ENCODE measurements at places on chromosomes 5 and 9.

DNA sequence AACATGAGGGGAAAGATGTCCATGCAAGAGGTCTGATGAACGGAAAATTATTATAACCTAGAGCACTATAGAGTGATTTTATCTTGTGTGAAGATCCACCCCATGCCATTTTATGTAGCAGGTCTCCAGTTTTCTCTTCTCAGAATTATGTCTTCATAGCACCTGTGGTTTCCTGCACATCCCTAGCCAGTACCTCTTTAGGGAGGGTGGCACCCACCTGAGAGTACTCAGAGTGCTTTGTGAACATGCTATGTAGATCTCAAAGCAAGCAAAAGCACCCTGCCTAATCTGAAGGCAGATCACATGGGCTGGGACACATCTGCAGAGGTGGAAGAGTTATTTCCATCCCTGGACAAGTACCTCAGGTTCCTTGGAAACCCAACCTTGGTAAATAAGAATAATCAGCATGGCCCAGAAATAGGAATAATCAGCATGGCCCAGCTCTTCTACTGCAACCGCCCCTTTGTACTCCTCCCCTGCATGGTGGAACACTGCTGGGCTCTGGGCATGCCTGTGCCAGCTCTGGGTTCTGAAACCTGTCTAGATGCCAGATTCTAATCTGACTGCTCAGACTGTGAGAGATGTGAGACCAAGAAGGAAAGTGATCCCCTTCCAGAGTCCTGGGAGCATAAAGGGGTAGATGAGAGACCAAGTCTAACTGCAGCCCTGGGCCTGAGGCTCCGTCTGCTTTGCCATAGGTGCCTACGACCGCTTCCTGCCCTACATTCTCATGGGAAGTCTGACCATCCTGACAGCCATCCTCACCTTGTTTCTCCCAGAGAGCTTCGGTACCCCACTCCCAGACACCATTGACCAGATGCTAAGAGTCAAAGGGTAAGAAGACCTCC, 23.7 kb downstream of the SLC22A5 start:
- DNase-seq, result no peak

GRCh38 chr5:150141544-150142184, 14.0 kb downstream of the PDGFRB start:
- DNase-seq, result no peak

DNA sequence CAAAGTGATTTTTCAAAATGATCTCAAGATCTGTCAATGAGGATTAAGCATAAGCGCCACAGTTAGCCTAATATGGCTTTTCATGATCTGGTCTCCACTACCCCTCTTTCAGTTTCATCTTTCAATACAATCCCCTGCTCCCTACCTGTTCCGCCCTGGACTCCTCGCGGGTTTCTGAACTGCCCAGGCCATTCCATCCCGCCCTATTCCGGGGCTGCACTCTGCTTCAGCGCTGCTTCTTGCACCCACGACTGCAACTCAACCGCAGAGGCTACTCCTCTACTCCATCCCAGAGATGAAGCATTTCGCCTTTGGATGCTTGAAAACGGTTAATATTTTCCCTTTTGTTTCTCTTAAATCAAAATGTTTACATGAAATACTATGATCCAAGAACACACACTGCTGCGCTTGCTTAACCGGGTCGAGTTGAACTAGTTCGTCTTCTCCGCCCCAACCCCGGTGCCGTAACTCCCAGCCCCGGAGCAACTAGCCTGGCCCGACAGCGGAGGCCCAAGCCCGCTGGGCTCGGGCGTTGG, 716 bp upstream of the OTULIN start:
- no peak for DNase-seq

- DNase-seq, result no peak
These were observed 44.0 kb downstream of the GGTA1 start for GRCh38 chr9:121455527-121456239.

DNA sequence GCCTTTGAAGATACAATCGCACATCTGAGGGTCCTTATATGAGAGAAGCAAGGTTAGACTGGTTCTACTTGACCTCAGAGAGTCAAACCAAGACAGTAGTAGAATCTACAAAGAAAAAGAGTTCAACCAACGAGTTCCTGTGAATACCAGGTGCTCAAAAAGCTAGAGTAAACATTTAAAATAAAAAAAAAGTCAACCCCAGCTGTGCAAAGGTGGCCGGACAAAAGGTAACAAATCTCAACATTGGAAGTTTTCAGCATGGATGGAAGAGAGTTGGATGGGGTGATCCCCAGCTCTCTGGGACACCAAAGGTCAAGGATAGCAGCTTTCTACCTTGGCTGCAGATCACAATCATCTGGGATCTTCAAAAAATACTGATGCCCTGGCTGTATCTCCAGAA, 14.4 kb downstream of the SHB start:
- DNase-seq, result no peak

- no peak for DNase-seq
These were observed 165.2 kb downstream of the RMI1 start for GRCh38 chr9:84145780-84146179.

DNA sequence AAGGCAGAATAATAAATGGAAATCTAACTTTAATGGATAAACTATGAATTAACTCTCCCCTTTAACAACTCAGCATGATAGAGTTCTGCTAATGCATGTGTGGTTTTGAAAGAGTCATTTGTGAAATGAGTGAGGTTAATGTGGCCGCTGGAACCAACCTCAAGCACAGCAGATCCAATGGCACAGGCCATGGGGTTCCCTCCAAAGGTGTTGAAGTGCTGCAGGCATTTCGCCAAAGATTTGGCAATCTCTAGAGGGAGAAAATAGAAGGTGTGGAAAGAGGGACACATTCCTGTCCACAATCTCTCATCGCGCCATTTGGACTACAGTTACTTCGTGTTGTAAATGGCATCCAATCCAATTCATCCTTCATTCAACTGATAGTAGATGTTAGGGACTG, 35.0 kb downstream of the AGXT2 start:
- no peak for DNase-seq

DNA sequence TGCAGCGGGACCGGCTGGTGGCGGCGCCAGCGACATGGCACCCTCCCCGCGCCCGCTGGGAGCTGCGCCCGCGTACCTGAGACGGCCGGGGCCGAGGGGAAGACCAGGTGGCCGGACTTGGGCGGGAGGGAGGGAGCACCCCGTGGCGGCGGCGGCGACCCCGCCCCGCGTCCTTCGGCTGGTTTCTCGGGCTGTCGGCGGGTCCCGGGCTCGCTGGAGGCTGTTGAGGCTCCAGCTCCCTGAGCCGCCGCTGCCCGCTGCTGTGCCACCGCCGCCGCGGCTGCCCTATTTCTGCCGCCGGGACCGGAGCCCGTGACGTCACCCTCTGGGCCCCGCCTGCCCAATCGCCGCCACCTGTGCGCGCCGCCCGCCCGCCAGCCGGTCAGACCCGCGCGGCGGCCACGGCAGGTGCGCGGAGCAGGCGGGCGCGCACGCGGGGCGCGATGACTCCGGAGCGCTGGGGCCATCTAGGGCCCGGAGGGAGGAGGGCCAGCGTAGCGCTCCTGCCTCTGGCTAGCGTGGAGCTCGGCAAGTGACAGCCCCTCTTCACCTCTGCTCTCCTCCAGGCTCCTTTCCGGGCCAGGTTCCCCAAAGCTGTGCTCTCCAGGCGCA, at the start of gene FSTL4:
TSS of gene FSTL4 (minus strand) at position 293 of the 612 bp plus-strand sequence.
- DNase-seq, result no peak

- no peak for DNase-seq
These were observed 138.5 kb upstream of the TYRP1 start for GRCh38 chr9:12554636-12555035.

- DNase-seq, result peak; percentile 45
These were observed 176.7 kb upstream of the DMAC1 start for GRCh38 chr9:7976167-7976755.

GRCh38 chr5:151674626-151675610, 11.8 kb downstream of the SPARC start:
- DNase-seq, result no peak

DNA sequence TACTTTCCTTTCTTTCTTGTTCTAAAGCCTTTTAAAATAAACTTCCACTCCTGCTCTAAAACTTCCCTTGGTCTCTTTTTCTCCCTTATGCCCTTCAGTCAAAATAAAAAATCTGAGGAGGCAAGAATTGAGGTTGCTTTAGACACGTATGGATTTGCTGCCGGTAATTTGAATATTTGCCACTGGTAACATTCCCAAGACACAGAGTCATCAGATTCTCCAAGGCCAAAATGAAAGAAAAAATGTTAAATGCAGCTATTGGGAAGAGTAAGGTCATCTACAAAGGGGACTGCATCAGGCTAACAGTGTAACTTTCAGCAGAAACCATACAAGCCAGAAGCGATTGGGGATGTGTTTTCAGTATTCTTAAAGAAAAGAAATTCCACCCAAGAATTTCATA, 311.1 kb downstream of the CDH18 start:
- DNase-seq, result no peak

DNA sequence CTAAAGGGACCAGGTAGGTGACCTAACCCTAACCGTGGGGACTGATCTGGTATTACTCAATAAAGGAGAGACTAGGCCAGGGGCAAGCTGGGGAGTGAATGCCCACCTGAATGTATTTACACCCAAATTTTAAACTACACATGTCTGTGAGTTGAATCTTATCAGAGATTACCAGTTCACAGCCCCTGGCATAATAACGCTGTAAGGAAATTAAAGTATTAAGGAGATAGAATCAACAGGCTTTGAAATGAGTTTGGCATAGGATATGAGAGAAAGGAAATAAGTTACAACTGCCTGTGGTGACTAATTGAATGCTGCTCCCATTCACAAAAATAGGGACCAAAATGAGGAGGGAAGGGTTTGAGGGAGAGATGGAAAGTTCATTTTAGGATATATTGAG, 593.3 kb downstream of the CSNK1G3 start:
- DNase-seq, result no peak

DNA sequence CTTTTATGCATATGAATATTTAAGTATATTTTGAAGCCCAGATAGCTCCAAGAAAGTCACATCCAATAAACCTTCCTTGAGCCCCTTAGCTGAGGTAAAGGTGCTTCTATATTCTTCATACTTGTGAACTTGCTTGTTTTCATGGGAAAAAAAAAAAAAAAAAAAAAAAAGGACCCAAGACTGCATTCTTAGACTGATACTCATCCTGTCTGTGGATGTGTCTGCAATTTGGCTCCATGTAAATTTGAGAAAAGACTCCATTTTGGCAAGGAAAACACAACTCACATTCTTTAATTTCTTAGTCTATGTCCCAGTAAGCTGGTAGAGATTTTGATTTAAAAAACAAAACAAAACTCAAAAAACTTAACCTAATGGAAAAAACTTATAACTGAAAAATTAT, 238.3 kb downstream of the FBXL17 start:
- peak; percentile 53 for DNase-seq

- no peak for DNase-seq
These were observed 8.2 kb downstream of the PBX3 start for GRCh38 chr9:125755340-125755739.

DNA sequence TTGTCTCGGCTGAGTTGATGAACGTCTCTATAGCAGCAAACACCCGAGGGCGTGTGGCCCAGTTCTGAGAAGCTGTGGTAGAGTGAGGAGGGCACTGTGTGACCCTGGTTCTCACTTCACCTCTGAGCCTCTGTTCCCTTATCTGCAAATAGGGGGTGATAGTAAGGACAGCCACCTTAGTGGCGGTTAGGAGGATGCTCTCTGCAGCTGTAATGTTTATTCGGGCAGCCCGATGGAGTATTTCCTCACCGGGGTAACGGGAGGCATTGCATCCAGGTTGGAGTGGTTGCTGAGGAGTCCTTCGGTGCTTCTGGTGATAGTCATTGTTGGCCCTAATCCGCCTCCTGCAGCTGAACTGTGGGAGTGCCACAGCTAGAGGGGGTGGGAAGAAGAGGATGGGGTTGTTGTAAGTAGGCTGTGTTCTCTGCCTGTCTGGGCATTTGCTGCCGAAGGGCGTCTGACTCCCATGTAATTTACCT, 13.9 kb downstream of the PRRC2B start:
- no peak for DNase-seq

- no peak for DNase-seq
These were observed 151.7 kb downstream of the PRELID2 start for GRCh38 chr5:145683431-145683830.

- DNase-seq, result no peak
These were observed 12.5 kb upstream of the BTNL9 start for GRCh38 chr5:181027452-181028031.

DNA sequence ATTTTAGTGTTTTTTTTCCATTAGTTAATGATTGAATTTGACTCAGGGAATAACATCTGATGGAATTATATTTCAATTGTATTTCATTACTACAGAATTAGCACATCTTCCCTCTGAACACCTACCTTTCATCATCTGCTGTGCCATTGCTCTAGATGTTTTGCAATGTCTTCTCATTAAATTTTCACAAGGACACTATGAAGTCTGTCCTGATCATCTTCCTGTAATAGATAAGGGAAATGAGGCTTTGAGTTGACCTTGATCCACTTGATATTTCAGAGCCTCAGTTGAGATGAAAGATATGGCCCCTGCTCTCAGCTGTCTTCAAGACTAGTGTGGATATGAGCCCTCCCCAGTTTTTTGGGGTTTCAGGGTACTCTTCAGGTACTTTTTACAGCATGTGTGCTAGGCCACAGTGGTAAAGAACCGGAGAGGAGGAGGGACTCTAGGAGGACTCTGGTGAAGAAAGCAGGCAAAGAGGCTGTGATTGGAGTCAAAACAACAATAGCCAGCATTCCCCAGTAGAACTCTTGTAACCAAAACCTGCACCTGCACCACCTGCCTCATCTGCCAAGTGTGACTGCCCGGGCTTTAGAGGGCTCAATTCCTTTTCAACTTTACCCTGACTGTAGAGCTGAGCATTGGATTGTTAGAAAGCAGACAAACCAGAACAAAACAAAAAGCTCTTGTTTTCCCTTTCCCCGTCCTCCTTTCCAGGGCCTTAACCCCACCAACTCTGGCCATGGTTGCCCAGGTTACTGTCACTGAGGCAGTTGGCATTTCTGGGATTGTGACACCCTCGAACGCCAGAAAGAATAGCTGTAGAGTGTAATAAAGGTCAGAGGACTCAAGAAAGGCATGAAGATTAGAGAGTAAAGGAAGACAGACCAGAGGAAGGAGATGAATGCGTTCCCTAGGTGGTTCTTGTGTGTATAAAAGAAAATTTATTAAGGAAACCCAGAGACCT, 56.3 kb downstream of the ERAP1 start:
- no peak for DNase-seq

DNA sequence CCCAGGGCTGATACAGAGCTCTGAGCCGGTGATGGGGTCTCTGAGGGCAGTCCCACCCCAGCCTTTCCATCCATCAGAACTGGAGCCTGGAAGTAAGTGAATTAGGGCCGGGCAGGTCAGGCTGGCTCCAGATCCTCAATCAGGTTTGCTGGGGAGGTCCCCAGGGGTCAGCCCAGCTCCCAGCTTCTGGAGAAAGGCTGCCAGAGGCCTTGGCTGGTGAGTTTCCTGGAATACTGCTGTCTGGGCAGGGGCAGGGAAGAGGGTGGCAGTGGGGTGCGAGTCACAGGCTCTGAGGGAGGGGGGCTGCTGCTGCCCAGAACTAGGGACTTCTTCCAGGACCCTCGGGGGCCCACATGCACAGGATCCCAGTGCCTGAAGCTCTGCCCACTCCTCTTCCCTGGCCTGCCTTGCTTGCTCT, 200.6 kb upstream of the MVB12B start:
- no peak for DNase-seq

All from kidney epithelial cell (primary cell).